ENCODE measurements at places on chromosomes 2 and 18.

- peaks cover 44% of the 10 kb centered on the region for H3K4me1 ChIP-seq
- peak overlapping the region; percentile 85 for H3K27ac ChIP-seq
- peak overlapping the region; percentile 85 for H3K4me3 ChIP-seq
- peaks cover 13% of the 10 kb centered on the region for H3K36me3 ChIP-seq
Measured at GRCh38 chr2:69386360-69386759, 667 bp downstream of the GFPT1 start.

DNA sequence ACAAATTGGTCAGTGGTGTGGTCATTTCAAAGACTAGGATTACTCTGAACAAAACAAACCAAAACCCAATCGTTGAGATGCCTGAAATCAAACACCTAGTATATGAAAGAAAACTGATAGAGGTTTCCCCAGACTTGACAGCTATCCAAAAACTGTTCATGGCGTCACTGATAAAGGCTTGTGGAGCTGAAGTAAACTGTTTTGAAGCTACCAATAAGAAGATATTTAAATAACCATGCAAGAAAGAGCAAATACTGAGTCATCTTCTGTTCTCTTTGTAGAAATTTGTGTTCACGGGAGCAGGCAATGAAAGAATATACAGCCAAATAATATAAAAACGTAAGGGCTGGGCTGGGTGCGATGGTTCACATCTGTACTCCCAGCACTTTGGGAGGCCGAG is 7.5 kb upstream of the COLEC11 start:
- H3K4me1 ChIP-seq: no peaks in the 10 kb centered on the region
- H3K27me3 ChIP-seq: no peaks in the 10 kb centered on the region
- peaks cover 56% of the 10 kb centered on the region for H3K36me3 ChIP-seq
- H3K27ac ChIP-seq: no peak overlapping the region
- H3K4me3 ChIP-seq: no peak overlapping the region

DNA sequence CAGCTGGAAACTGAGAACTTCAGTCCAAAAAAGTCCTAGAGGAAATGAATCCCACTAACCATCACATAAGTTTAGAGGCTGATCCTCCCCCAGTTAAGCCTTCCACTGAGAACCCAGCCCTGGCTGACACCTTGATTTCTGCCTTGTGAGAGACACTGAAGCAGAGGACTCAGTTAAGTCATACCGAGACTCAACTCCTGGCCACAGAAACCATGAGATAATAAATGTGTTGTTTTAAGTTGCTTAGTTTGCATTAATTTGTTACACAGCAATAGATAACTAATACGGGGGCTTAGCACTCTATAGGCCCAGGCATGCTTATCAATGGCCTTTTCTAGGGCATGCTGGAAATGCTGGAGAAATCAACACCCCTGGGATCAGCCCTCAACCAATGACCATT is 3.4 kb upstream of the ADD2 start:
- H3K36me3 ChIP-seq: peaks cover 12% of the 10 kb centered on the region
- peaks cover 22% of the 10 kb centered on the region for H3K4me1 ChIP-seq
- ATAC-seq: no peak
- peaks cover 47% of the 10 kb centered on the region for H3K27me3 ChIP-seq
- H3K27ac ChIP-seq: no peak overlapping the region
- no peak overlapping the region for H3K4me3 ChIP-seq

- no peak overlapping the region for H3K27ac ChIP-seq
- H3K36me3 ChIP-seq: no peaks in the 10 kb centered on the region
- no peaks in the 10 kb centered on the region for H3K4me1 ChIP-seq
- H3K27me3 ChIP-seq: no peaks in the 10 kb centered on the region
Measured at GRCh38 chr18:2171840-2172625, 399.3 kb downstream of the METTL4 start.

DNA sequence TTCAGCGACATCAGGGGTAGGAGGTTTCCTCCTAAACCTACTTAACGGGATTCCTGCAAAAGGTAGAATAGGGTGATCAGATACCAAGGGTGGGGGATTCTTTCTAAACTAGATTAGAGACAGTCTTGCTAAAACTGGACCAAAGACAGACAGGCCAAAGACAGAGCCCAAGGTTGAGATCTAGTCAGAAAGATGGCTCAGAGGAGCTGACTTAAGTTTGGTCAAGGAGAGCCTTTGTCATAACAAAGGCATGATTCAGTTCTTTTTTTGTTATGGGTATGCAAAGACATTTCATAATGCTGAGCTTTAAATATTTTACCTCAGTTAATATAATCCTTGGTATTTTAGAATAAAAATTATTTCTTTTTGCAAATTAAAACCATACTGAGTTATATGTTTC is 17.8 kb upstream of the GPR75 start:
- H3K36me3 ChIP-seq: peaks cover 61% of the 10 kb centered on the region
- no peaks in the 10 kb centered on the region for H3K27me3 ChIP-seq
- no peaks in the 10 kb centered on the region for H3K4me1 ChIP-seq
- no peak overlapping the region for H3K4me3 ChIP-seq
- no peak overlapping the region for H3K27ac ChIP-seq

GRCh38 chr2:108621687-108622681 is 87.7 kb downstream of the LIMS1 start:
- H3K4me1 ChIP-seq: peaks cover 45% of the 10 kb centered on the region
- no peaks in the 10 kb centered on the region for H3K27me3 ChIP-seq
- H3K4me3 ChIP-seq: no peak overlapping the region

DNA sequence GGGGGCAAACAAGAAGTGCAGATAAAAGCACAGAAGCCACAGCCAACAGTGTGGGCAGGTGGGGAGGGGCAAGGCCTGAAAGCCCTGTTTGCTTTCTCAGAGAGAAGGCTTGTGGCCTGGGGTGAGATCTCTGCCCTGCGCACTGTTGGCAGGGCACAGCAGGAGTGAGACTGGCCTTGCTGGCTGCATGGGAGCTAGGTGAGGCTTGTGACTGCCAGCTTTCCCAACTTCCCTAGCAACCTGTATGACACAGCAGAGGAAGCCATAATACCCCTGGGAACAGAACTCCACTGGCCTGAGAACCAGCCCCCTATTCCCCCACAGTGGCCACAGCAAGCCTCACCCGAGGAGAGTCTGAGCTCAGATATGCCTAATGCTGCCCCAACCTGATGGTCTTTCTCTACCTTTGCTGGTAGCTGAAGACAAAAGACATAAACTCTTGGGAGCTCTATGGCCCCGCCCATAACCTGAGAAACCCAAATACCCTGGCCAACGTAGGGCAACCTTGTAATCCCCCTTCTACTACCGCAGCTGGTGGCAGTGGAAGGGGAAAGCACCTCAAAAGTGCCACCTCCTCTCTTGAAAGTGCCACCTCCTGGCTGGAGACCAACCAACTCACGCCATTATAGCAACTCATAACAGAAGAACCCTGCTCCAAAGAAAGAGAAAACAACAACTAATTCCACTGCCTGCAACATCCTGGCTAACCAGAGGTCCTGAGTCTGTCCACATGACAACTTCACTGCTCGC is 44.4 kb downstream of the LCT start:
- peaks cover 34% of the 10 kb centered on the region for H3K4me1 ChIP-seq
- no peaks in the 10 kb centered on the region for H3K27me3 ChIP-seq
- peak overlapping the region; percentile 56 for H3K27ac ChIP-seq
- ATAC-seq: peak; percentile 79

DNA sequence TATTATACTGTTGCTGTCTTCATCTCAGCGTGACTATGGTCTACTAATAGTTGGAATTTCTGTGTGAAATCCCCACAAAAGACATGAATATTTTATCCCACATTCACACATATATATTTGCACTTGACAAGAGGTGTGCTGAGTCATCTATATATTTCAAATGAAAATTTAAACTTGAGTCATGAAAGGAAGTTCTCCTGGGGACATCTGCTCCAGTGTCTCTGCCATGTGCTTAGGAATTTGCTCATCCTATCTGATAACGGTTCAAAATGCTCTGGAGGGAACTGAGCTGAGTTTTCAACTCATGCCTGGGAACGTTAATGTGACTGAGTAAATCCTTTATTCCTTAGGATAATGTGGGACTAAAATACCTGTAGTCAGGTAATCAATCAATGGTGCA is 326.2 kb upstream of the MEX3C start:
- H3K27ac ChIP-seq: no peak overlapping the region
- no peaks in the 10 kb centered on the region for H3K36me3 ChIP-seq
- H3K27me3 ChIP-seq: no peaks in the 10 kb centered on the region
- no peak overlapping the region for H3K4me3 ChIP-seq

- H3K4me3 ChIP-seq: no peak within 1 kb of the TSS
- no peak within 1 kb of the TSS for H3K27ac ChIP-seq
- ATAC-seq: no peak
- peaks cover 68% of the 10 kb centered on the region for H3K27me3 ChIP-seq
- H3K4me1 ChIP-seq: peaks cover 6% of the 10 kb centered on the region
- no peaks in the 10 kb centered on the region for H3K36me3 ChIP-seq
Measured at GRCh38 chr2:119158563-119159347, at the start of gene C1QL2. TSS of gene C1QL2 (minus strand) at chr2:119158751. CDS start at chr2:119158269, 482 bp downstream.

GRCh38 chr18:36808681-36809080 is 20.1 kb downstream of the TPGS2 start:
- no peak overlapping the region for H3K27ac ChIP-seq
- H3K36me3 ChIP-seq: peaks cover 53% of the 10 kb centered on the region
- H3K27me3 ChIP-seq: no peaks in the 10 kb centered on the region
- no peaks in the 10 kb centered on the region for H3K4me1 ChIP-seq
- H3K4me3 ChIP-seq: no peak overlapping the region

DNA sequence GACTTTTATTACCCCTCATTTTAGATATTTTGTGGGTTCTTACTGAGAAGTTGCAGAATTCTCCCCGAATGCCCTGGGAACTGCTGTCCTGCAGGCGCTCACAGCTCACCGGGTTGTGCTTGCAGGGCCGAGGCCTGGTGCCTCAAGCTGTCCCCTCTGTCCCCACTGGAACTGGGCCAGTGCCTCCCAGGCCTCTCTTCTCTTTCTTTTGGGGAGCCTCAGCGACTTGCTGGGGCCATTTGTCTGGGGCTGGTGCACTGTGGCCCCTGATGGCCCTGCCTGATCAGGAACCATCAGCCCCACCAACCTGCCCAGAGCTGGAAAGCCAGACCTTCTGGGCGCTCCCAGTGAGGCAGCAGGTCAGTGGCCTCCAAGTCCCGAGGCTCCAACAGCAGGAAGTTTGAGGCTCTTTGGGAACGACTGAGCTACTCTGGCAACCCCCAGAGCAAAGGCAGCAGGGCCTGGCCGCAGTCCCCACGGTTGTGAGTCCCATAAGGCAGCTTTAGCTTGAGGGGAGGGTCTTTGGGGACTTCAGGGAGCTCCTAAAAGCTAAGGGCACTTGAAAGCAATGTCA is 14.7 kb upstream of the NEU4 start:
- H3K4me1 ChIP-seq: peaks cover 2% of the 10 kb centered on the region
- H3K27ac ChIP-seq: no peak overlapping the region
- no peak overlapping the region for H3K4me3 ChIP-seq
- no peak for ATAC-seq
- H3K27me3 ChIP-seq: no peaks in the 10 kb centered on the region

- H3K4me3 ChIP-seq: no peak overlapping the region
- peaks cover 10% of the 10 kb centered on the region for H3K4me1 ChIP-seq
- H3K27ac ChIP-seq: no peak overlapping the region
- no peak for ATAC-seq
- H3K27me3 ChIP-seq: peaks cover 16% of the 10 kb centered on the region
- peaks cover 7% of the 10 kb centered on the region for H3K36me3 ChIP-seq
Measured at GRCh38 chr2:152054593-152054992, 44.3 kb downstream of the CACNB4 start.

GRCh38 chr2:222943820-222944219 is 83.0 kb downstream of the ACSL3 start:
- peaks cover 18% of the 10 kb centered on the region for H3K36me3 ChIP-seq
- no peak overlapping the region for H3K27ac ChIP-seq
- no peak overlapping the region for H3K4me3 ChIP-seq
- peak; percentile 55 for ATAC-seq
- H3K4me1 ChIP-seq: no peaks in the 10 kb centered on the region

GRCh38 chr18:38634117-38634516 is 1068.5 kb upstream of the CELF4 start:
- no peaks in the 10 kb centered on the region for H3K36me3 ChIP-seq
- H3K27me3 ChIP-seq: no peaks in the 10 kb centered on the region
- no peak for ATAC-seq
- H3K4me1 ChIP-seq: no peaks in the 10 kb centered on the region
- no peak overlapping the region for H3K4me3 ChIP-seq

- peaks cover 64% of the 10 kb centered on the region for H3K36me3 ChIP-seq
- no peak overlapping the region for H3K27ac ChIP-seq
- no peaks in the 10 kb centered on the region for H3K4me1 ChIP-seq
- ATAC-seq: no peak
- no peak overlapping the region for H3K4me3 ChIP-seq
Measured at GRCh38 chr2:233546774-233547173, 19.8 kb downstream of the USP40 start.

All from stimulated activated memory B cell treated with anti-CD40 and anti-IgM and Interleukin-4, amounts not matched to agents 10 μg/mL and 1 μg/mL and 100 μg/mL, for 72 hours (primary cell).